ENCODE measurements at places on chromosomes 3 and 15.

GRCh38 chr3:71779674-71780377 lies 5.1 kb downstream of the PROK2 start:
- no peak for DNase-seq

- no peak for DNase-seq
These were observed 80.2 kb downstream of the FMN1 start for GRCh38 chr15:33114374-33114717.

- no peak for DNase-seq
These were observed 61.8 kb downstream of the SLC9A9 start for GRCh38 chr3:143786219-143787191.

DNA sequence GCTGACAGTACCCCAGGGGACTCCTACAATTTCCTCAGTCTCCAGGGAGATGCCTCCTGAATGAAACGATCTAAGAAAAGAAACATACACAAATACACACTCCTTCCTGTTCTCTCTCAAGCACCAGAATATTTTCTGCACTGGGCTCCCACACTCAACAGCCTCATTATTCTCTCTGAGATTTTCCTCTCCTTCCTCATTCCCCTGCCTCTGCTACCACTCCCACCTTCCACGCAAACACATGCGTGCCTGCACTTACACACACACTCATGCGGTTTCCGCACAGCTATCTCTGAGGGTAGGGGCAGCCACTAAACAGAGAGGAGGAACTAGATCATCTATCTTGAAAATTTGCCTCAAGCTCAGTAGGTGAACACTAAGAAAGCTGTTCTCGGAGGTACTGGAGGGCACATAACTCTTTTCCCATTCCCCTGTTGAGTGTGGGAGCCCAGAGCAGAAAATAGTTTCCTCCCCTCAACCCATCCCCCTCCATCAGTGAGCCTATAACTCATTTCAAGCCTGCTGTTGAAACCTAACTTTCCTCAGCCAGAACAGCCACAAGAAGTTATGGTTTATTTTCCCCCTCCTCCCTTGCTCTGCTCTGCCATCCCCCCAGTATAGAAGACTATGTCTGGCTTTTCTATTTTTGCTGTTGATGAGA lies 30.5 kb upstream of the TIPARP start:
- no peak for DNase-seq

- no peak for DNase-seq
These were observed 725.5 kb upstream of the ARRDC4 start for GRCh38 chr15:97234851-97235610.

DNA sequence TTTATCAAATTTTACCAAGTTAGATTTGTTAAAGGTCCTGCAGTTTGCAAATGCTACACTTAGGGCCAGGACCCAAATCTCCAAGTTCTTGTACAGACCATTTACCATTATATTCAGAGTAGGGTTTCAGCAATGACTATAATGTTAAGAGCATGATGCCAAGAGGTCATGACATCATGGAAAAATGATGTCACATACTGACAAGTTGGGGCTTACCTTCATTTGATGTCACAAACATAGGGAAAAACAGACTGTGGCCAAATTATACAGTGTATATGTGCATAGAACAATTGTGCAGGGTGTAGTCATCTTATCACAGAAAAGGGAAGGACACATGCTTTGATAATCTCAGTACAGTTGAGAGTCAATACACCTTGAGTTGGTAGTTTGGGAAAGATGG lies 10.1 kb upstream of the THRB start:
- no peak for DNase-seq

- no peak for DNase-seq
These were observed 807.0 kb upstream of the ARRDC4 start for GRCh38 chr15:97153356-97153965.

DNA sequence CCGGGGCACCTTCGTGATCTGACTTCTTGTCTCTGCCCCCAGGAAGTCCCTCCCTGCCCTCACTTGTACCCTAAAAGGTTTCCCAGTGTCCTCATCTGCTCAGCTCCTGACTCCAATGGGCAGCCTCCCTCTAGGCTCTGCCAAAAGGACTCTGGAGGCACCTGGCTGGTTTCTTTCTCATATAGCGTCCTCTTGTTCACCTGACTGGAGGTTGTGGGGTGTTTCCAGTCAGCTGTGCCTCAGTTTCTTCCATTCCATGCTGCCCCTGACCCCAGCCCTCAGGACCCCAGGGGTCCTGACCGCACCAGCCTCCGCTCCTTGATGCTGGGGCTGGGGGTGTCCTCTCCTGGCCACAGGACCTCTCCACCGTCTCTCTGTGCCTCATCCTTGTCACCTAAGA lies 2.5 kb downstream of the PRR23E start:
- no peak for DNase-seq

DNA sequence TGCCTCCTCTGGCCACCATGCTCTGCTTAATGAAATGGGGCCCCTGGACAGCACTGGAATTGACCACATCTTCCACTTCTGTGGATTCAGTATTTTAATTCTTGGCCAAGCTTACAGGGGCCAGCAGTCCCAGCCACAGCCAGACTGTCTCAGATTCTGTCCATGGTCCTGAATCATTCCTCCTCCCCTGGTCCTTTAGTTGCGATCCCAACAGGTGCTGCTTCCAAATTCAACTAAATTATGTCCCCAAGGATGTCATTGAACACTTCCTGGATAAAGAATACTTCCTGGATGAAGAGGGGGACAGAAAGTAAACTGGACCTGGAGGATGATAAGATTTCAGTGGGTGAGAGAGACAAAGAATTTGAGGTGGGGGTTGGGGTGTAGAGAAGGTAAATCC lies 111.1 kb upstream of the FOXB1 start:
- no peak for DNase-seq

DNA sequence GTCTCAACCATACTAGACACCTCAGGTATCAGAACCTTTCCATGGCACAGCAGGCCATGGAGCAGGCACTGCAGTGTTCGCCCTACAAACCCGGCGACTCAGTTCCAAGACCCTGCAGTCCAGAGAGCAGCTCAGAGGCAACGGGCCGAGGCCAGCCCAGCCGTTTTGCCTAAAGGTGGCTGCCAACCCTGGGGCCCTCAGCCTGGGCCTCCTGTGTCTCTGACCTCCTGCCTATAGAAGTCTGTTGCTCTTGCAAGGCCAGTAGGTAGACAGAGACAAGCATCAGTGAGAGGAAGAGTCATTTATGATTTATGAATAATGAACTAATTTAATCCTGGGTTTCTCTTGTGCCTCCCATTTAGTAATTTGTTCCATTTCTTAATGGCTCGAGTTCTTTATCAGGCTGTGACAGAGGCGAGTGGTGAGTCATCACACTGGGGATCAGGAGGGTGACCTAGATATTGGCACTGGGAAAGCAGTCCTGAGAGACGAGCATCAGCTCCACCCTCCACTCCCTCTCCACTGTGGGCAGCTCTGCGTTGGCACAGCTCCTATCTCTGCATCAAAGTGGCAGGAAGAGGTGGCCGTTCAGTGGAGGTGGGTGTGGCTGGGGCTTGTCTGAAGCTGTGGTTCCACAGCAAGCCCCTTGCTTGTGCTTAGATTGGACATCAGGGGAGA lies 79.8 kb downstream of the ABHD5 start:
- no peak for DNase-seq

DNA sequence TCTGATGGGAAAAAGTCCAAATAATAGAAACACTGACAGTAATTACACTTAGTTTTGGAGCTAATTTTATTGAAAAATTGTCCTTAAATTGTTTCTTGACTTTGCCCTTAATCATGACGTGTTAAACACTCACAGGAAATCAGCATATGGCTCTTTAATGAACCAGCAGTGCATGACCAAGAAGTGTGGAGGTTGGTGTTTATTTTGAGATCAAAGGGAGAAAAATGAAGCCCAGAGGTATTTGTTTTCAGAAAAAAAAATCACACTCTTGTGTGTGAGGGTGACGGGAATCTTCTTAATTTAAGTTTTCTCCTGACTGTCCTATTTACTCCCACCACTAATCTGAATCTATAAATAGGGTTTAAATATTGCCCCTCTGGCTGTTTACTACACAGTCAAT lies 28.8 kb upstream of the SYNM start:
- no peak for DNase-seq

- no peak for DNase-seq
These were observed 56.7 kb downstream of the RPL22L1 start for GRCh38 chr3:170813266-170813665.

- no peak for DNase-seq
These were observed 558.7 kb upstream of the NECTIN3 start for GRCh38 chr3:110512961-110513360.

DNA sequence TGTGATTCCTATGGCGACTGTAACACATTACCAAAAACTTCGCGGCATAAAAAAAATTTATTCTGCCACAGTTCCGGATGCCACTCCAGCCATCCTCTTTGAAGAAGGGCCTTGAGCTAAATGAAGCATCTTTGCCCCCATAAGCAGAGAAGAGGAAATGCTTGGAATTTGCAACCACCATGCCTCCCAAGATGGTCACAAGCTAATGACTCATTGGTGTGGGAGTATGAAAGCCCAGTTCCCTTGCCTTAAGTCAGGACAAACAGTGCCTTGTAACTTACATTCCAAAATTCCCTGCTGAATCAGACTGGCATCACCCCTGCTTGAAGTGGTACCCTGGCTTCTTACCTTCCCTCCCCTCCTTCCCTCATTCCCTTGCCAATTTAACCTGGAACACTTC lies 1077.4 kb downstream of the EPHA3 start:
- no peak for DNase-seq

- no peak for DNase-seq
These were observed 210.5 kb downstream of the DTWD1 start for GRCh38 chr15:49831206-49831965.

DNA sequence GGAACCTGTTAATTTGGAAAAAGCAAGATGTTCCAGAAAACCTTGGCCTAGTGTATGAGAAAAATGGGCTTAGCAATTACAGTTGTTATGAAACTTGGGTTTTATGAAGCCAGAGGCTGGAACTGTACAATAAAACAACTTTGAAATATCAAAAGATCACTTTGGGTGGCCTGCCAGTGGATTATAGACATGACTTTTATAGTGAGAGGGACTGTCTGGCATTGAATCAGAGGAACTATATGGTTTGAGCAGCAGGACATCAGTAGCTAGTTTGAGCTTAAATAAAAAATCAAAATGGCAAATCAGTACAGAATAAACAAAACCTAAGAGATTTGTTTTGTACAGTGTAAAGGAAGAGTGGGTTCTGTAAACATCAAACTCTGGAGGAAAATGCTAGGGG lies 115.0 kb upstream of the PTPRG start:
- DNase-seq: no peak

DNA sequence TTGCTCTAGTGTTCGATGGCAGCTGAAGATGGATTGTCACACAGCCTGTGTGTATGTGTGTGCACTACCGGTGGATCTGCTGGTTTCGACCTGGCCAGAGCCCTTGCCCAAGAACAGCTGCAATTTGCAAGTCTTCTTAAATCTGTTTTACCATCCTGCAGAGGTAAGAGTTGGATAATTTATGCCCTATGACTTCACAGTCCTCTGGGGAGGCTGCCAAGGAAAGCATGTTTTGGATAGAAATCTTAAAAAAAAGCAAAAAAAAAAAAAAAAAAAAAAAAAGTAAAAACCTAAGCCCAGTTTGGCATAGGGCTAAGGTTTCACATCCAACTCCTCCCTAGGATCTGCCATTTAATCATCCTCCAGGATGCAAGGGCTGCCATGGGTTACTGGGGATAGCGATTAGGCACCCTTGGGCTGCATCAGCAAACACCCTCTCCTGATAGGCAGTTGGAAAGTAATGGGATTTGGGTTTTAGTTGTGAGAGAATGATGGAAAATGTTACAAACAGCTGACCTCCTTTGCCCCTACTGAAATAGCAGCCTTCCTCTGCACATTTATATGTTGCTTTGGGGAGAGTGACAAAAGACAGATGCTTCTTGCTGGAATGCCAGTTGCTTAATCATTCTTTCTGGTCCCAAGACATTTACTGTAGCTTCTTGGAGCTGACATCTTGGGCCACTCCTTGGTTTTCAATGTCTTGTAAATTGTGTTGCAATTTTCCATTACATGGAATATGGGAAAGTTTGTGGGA lies 35.4 kb downstream of the CD200R1L start:
- DNase-seq: no peak

- DNase-seq: no peak
These were observed 12.0 kb downstream of the TMED3 start for GRCh38 chr15:79322945-79323344.

DNA sequence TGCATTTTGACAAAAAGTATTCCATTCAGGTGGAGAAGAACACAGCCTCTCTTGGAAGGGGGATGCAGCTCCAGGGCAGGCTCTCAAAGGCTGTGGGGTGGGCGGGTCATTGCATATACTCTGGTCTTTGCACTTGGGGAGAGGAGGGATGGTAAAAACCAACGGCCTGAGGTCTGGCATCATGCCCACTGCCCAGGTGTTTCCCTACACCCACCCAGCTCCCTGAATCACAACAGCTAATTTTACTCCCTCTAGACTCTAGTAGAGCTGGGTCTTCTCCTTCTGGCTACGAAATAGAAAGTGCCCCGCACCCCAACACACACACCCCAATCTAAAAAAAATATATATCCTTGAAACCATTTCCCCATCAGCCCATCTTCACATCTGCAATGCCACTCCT lies 1.0 kb downstream of the MYLK start:
- no peak for DNase-seq

DNA sequence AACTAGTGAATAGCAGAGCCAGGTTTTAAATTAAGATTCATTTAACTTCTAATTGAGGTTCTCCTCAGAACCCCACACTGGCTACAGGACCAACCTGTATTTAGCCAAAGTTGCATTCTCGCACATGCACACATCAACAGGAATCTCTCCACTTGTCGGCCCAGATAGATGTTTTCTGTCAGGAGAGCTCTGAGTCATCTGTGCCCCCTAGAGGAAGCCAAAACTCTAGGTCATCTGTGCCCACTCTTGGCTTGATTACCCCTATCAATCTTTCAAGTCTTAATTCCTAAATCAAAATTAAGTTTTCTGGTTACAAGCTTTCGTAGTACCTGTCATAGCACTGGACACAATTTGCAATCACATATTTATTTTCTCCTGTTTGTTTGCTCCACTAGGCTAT lies 104.9 kb upstream of the EOMES start:
- DNase-seq: no peak

GRCh38 chr3:138675393-138675792 lies 66.8 kb downstream of the FAIM start:
- DNase-seq: no peak

GRCh38 chr3:158663246-158663645 lies 9.2 kb downstream of the LXN start:
- DNase-seq: no peak

GRCh38 chr3:193852901-193853300 lies 259.9 kb downstream of the OPA1 start:
- no peak for DNase-seq

DNA sequence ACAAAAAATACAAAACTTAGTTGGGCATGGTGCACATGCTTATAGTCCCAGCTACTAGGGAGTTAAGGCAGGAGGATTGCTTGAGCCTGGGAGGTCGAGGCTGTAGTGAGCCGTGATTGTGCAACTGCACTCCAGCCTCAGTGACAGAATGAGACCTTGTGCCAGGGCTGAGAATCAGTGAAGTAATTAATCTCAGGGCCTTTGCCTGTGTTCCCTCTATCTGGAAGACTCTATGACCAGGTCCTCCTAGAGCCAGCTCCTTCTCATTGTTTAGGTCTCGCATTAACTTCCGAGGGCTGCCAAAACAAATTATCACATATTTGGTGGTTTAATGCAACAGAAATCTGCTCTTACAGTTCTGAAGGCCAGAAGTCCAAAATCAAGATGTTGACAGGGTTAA lies 41.4 kb upstream of the FLNB start:
- DNase-seq: no peak

All from T follicular helper cell (primary cell).